Activated naive CD4-positive, alpha-beta T cell (primary cell): ENCODE measurements at places on chromosomes 11 and 22.

- DNase-seq = no peak
These were observed 6.5 kb upstream of the MIAT start for GRCh38 chr22:26650722-26651421.

DNA sequence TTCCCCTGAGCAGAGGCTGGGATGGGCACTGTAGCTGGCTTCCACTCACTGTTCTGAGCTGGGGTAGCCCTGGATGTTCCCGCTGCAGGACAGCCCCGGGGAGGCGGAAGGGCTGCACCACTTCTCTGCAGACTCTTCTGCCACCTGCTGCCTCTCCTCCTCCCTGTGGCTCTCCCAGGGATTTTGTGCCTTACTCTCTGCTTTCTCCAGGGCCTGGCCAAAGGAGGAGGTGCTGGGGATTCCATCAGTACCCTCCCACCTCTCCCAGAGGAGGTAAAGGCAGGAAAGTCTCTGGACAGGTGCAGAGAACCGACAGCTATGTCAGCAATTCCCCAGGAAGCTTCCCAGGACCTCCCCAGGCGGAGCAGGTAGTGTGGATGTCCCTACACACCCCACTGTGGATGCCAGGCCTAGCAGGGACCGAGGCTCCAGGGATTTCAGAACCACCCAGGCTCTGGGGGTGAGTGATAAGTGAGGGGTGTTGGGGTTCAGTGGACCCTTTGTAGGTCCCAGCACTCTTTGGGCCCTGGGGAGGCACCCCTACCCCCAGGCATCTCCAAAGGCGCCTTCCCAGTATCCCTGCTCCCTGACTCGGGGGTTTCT, 11.3 kb downstream of the DUSP8 start:
- no peak for DNase-seq

GRCh38 chr11:105158436-105158835, 18.9 kb upstream of the CARD18 start:
- DNase-seq = no peak

- DNase-seq = no peak
These were observed 101.8 kb downstream of the FEZ1 start for GRCh38 chr11:125394296-125394695.

DNA sequence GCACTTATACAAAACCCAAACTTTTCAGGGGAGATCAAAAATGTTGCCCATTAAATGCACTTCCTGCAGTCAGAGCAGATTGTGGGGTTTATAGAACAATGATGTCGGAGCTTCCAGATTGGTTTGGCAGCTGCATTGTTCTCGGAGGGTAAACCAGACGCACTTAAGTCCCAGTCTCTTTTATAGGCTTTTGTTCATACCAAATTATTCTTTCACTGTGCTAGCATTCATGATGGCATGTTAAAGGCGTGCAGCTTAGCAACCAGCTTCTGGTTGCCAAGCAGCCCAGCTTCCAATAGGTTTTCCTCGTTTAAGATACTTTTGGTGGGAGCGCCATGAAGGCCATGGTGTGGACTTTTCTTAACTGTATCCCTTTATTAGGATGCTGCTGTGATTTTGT, 40.9 kb downstream of the ZC3H12C start:
- DNase-seq = no peak
